ENCODE measurements at places on chromosomes 11 and 22.

- DNase-seq = no peak
Measured at GRCh38 chr22:24120044-24120443, 61.2 kb upstream of the SUSD2 start.

- no peak for DNase-seq
Measured at GRCh38 chr11:35021589-35021988, 105.2 kb downstream of the PDHX start.

GRCh38 chr11:31141789-31142188, 227.8 kb downstream of the DCDC1 start:
- DNase-seq = no peak

DNA sequence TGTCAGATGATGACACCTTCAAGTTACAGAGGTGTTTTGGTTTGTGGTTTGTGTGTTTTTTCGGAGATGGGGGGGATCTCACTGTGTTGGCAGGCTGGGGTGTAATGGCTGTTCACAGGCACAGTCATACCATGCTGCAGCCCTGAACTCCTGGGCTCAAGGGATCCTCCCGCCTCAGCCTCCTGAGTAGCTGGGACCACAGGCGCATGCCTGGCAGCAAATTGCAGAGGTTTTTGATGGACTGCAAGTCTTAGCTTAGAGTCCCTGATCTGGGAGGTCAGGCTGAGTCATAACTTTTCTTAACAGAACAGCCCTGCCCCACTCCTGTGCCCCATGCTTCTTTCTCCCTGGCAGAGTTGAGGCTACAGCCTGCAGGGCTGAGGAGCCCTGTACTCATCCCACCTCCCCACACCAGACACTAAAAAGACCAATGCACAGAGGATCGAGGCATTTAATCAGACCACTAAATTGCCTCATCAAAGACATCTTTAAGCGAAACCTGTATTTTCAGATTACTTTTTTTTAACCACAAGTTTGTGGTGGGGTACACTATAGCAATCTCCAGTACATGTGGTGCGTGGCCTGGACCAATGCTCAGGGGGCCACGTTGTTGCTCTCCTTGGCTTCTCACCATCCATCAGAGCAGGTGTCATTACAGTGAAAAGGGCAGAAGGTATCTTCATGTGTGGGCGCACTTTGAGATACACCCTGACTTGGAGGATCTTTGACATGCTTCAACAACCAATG, 17.1 kb upstream of the ADORA2A start:
- DNase-seq = no peak

DNA sequence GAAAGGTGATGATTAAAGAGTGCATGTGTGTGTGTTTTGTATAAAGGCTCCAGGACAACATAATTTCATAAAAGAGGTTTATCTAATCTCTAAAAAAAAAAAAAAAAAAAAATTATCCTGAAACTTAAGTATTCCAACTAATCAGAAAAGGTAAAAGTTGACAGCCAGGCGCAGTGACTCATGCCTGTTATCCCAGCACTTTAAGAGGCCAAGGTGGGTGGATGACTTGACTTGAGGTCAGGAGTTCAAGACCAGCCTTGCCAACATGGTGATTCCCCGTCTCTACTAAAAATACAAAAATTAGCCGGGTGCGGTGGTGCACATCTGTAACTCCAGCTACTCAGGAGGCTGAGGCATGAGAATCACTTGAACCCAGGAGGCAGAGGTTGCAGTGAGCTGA, 632.7 kb upstream of the CHORDC1 start:
- DNase-seq = no peak

DNA sequence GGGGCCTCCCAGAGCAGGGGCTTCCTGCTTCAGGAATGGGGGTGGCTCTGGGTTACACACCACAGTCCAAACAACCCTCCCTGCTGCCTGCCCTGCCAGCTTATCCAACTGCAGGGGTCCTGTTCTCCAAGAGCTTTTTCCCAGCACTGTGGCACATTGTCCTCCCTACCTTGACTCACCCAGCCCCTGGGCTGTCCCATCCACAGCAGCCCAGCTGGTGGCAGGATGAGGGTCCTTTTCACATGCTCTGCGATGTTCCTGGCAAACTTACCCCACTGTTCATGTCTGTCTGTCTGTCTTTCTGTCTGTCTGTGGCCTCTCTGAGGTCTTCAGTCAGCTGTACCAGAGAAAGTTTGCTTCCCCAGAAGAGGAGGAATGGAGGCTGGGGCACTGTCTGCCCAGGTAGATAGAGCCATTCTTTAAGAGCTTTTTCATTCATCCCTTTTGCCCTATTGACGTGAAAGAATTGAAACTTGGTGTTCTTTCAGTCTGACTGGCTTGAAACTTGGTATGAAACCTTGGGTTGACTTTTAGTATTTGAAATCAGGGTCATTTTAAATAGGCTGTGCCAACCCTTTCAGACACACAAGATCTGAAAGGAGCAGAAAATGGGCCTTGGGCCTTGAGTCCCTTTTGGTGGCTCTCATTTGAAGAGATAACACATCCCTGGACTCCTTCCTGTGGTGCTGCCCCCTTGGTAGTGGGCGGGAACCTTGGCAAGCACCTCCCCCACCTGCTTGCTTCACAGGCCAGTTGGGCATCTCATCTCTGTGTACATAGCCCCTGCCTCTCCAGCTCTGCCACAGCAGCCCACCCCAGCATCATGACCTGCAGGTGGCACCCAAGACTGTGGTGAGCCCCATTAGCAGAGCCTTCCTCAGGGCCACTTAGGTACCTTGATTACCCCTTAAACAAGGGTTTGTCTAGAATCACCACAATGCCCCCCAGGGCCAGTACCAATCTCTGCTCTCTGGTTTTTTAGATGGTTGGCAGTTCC, 74.6 kb upstream of the SUSD2 start:
- DNase-seq = no peak

GRCh38 chr22:40289991-40290459, 56.3 kb upstream of the ADSL start:
- no peak for DNase-seq

DNA sequence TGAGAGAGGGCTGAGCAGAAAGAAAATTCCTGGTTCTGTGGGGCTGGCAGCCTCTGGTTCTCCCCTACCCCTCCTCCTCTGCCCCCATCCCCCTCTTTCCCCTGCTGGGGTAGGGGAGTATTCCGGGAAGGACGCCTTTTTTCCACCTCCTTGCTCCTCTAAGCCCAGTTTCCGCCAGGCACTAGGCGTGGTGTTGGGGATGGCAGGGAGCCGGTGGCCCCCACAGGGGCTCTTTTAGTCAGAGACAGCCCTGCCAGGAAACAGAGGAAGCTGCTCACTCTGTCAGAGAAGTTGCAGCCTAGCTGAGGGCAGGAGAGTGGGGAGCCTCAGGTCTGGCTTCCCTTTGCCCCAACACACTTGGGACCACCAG, 15.6 kb upstream of the ARHGEF17 start:
- no peak for DNase-seq

DNA sequence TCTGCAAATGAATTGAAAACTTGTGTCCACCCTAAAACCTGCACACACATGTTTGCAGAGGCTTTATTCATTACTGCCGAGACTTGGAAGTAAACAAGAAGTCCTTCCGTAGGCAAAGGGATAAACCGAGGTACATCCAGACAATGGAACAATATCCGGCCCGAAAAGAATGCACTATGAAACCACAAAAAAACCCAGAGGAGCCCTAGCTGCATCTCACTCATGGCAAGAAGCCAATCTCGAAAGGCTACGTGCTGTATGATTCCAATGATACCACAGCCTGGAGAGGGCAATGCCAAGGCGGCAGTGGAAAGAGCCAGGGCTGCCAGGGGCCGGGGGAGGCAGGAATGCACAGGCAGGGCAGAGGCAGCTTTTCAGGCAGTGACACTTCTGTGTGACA, 3.2 kb upstream of the MRPL23 start:
- no peak for DNase-seq

DNA sequence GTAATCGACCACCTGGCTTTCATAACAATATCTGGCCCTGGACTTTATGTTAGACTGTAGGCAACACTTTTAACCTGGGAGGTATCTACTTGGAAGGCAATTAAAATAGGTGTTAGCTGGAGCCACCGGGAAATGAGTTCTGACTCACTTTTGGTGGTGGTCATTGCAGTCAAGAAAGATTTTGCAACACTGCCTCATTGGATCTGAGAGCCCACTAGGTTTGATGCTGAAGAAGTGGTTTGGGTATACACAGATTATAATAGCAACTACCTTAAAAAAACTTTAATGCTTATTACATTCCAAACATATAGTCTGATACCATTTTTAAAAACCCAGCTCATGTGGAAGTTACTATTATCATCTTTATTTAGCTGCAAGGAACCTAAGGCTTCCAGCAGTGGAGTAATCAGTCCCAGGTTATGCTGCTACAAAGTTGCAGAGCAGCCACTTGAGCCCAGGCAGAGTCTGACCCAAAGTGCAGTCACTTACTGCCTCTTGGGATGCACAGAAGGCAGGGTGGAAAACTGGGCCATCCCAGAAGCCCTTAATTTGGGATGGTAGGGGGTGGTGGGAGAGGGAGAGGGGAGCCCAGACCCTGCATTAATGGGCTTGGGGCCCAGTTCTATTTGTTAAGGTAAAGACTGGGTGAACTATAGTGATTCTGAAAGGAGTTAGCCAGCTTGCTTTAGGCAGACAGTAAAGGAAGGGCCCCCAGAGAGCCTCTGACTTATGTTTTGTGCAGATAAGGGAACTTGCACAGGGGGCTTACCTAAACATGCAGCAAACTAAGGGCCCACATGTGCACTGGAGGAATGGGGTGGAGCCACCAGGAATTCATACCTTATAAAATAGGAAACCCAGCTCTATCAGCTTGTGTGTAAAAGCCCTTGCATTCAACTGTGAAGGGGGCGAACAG, 149.4 kb downstream of the SNX19 start:
- DNase-seq = no peak

GRCh38 chr11:124682443-124682842, 8.7 kb downstream of the SPA17 start:
- no peak for DNase-seq

Measured in AG09309 (cell line).